ENCODE measurements at places on chromosomes 11 and 22.

DNA sequence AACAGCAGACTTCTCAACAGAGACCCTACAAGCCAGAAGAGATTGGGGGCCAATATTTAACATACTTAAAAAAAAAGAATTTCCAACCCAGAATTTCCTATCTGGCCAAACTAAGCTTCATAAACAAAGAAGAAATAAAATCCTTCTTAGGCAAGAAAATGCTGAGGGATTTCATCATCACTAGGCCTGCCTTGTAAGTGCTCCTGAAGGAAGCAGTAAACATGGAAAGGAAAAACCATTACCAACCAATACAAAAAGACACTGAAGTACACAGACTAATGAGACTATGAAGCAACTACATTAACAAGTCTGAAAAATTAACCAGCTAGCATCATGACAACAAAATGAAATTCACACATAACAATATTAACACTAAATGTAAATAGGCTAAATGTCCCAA is 947.9 kb upstream of the CHORDC1 start:
- no peak for DNase-seq

DNA sequence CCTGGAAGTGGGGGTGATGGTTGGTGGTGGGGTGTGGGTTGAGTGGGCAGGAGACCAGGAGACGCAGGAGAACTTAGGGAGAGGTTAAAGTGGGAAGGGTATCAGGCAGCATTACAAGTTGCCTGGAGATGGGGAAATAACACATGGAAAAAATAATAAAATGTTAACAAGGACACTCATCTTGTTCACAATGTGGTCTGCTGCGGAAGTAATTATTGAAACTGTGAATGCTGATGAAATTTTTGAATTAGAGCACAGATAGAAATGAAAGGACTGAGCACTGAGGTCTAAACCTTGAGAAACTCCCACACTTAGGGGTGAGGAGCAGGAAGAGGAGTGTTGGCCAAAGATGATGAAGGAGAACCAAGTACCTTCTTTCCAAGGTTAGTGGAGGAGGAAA is 346.0 kb upstream of the PLET1 start:
- DNase-seq = no peak

GRCh38 chr11:13249177-13249576 is 28.4 kb upstream of the BMAL1 start:
- no peak for DNase-seq

GRCh38 chr11:124841201-124841600 is 24.0 kb upstream of the ROBO3 start:
- no peak for DNase-seq

- DNase-seq = no peak
Measured at GRCh38 chr11:79564288-79564925, 123.6 kb upstream of the TENM4 start.

GRCh38 chr11:44766112-44766971 is 39.6 kb downstream of the TSPAN18 start:
- no peak for DNase-seq
